ENCODE measurements at places on chromosomes 3 and 15.

DNA sequence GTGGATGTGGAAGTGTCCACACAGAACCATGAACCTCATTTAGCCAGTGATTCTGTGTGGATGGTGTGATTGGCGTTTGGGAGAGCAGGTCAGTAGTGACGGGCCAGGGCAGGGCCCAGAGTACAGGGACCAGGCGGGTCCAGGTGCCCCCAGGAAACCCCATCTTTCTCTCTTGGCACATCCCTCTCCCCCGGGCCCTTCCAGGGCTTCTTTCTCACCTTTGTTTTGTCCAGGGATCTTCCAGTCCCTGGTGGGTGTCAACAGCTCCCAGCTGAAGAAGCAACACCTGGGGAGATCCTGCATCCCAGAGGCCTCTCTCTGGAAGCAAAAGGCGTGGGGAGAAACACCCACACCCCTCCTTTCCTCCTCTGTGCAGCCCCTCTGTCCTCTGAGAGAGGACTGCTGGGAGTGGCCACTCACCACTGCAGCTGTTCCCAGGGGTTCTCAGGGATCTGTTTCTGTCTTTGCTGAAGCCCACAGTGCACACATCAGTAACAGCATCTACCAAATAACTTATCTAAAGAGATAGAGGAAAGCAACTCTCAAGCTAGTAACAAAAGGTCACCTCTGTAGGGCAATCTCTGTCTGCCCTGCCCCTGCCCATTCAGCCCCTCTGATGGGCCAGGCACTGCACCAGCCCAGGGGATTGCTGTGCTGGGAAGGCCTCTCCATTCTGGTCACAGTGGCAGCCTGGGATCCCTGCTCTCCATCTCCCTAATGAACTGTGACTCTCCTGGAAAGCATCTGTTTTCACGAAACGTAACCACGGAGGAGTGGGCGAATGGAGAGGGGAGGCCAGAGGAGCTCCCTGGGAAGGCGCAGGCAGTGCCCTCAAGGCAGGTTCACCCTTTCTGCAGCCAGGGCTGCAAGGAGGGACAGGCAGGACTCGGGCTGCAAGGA, 98.3 kb upstream of the ALDH1A3 start:
- peak; percentile 2 for DNase-seq

DNA sequence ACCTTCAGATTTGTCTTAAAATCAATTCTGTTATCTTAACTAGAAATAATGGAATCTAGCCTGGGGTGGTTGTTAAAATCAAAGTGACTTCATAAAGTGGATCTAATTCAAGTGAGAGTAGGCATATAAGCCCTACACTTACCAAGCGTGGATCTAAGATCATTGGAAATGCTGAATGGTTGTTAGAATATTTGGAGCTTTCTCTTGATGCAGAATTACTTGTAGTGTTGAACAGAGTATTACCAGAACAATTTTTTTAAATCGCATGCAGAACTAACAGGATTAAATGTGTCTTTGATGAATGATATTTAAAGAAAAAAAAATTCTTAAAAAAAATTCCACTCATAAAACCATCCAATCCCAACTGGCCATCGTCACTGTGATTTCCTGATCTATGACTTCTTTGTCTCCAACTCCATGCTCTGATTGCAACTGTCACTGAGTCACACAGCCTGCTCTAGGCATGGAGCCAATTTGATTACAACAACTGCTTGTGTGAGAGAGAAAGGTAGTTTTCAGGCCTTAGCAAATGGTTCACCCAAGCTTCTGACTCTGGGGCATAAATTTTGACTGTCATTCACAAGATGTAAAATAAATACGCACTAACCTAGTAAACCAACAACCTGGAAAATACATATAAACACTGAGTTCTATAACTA, 25.9 kb upstream of the SPRED1 start:
- no peak for DNase-seq

- no peak for DNase-seq
Measured at GRCh38 chr15:75030424-75030823, 7.0 kb downstream of the PPCDC start.

DNA sequence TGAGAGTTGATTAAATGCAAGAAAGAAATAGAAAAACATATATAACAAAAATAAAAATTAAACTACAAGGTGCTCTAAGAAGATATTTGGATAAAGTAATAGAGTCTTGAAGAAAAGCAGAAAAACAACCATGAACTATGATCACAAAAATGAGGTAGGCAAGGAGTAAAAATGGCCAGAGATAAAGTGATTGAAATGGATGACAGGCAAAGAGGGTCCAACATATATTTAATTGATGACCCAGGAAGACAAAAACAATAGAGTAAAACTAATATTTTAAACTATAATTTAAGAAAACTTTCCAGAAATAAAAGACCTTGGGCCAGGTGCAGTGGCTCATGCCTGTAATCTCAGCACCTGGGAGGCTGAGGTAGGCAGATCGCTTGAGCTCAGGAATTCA, 22.1 kb upstream of the WDR49 start:
- no peak for DNase-seq

GRCh38 chr15:86917361-86917671, 837.6 kb downstream of the AGBL1 start:
- DNase-seq = no peak

DNA sequence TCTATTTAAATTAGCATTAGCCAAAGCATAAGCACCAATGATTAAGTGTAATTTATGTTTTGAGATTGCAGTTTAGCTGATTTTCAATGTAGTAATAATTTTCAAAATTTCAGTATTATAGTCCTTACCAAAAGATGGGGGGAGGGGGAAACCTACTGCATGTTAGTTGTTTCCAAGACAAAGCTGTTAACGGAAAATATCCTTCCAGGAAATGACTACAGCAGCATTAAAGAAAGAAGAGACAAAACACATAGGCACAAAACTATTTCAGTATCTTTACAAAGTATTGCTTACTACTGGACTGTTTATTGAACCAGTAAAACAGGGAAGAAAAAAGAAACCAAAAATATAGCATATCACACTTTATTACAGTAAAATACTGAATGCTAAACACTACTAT, 10.5 kb downstream of the BNIP2 start:
- DNase-seq = no peak

- no peak for DNase-seq
Measured at GRCh38 chr3:180633722-180634121, 31.8 kb downstream of the TTC14 start.

- DNase-seq = no peak
Measured at GRCh38 chr3:171258316-171258715, 201.9 kb downstream of the TNIK start.

- DNase-seq = no peak
Measured at GRCh38 chr3:62585861-62586260, 212.5 kb upstream of the FEZF2 start.

DNA sequence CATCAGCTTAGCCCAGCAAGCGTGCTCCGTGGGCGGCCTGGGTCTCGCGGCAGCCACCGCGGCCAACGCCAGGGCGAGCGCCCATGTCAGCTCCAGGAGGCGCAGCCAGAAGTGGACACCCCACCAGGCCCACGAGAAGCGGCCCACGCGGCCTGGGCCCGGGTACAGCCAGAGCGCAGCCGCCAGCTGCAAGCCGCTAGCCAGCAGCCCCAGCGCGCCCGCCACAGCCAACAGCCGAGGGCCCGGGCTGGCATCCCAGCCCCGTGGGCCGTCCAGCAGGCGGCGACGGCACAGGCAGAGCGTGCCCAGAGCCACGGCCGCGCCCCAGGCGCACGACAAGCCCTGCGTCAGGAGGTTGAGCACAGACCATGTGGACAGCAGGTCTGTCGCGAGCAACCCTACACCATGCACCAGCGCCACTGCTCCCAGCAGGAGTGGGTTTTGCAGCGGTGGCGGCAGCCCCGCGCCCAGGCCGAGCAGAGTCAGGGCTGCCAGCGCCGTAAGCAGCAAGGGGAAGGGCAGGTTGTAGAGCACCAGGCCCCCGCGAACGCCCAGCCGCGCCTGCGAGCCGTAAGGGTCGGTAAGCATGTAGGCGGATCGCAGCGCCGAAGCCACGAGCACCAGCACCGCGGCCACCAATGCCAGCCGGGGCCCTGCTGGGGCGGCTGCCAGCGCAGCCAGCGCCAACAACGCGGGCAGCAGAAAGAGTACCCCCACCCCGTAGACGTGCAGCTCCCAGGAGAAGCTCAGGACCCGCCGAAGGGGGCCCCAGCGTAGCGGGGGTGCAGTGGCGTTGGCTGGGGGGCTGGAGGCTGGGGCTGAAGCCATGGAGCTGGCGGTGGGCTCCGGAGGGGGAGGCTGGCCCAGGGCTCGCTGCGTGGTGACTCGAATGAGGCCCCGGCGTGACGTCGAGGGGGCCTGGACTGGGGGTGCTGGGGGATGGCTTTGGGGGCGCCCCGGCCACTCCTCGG, 4.9 kb downstream of the PRRT3 start:
- no peak for DNase-seq

DNA sequence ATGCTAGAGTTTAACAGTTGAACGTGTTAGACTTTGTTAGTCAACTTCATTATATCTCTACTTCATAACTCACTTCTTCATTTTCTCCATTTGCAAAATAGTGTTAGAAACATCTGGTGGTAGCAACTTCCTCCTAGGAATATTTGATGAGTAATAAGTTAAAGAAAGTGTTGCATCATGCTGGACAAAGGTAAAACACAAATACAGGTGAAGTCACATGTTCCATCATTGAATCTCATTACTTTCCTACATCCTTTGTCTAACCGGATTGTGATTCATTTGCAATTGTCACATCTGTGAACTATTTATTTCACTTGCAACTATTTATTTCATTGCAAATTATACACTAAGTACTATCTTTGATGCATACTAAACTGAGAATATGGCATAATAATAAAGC, 186.5 kb downstream of the TUSC7 start:
- no peak for DNase-seq

DNA sequence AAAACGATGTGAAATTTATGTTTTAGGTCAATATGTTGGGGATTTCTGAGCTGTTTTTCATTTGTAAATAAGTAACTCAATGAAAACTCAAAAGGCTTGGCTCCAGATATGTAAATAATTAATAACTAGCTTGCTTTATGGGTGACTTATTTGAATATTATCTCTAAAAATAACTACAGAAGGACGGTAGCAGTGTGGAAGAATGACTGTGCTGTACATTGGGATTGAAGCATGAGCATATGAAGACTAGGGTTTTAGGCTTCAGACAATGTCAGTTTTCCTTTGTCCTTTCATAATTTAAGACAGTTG, 343.9 kb downstream of the GRM7 start:
- DNase-seq = no peak

DNA sequence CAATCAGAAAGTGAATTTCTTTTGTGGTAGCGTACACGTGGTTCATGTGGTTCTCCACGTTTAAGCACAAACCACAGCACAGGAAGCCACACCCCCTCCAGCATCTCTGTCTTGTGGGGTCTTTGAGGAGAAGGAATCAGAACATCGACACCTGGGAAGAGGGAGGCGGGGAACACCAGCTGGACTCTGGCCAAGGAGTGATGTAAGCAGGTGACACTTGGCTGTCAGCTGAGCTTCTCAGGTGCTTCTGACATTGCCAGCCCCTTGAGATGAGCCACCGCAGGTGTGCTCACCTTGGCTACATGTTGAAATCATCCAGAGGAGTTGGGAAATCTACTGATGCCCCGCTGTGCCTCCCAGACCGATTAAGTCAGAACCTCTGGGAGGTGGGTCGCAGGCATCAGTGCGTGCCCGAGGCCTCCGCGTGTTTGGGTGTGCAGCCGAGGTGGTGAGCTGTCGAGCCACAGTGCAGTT, 85.0 kb downstream of the FAM81A start:
- peak; percentile 18 for DNase-seq

GRCh38 chr15:48978638-48979037, 14.9 kb upstream of the SHC4 start:
- no peak for DNase-seq

- DNase-seq = no peak
Measured at GRCh38 chr3:114527036-114527644, 233.3 kb downstream of the TIGIT start.

DNA sequence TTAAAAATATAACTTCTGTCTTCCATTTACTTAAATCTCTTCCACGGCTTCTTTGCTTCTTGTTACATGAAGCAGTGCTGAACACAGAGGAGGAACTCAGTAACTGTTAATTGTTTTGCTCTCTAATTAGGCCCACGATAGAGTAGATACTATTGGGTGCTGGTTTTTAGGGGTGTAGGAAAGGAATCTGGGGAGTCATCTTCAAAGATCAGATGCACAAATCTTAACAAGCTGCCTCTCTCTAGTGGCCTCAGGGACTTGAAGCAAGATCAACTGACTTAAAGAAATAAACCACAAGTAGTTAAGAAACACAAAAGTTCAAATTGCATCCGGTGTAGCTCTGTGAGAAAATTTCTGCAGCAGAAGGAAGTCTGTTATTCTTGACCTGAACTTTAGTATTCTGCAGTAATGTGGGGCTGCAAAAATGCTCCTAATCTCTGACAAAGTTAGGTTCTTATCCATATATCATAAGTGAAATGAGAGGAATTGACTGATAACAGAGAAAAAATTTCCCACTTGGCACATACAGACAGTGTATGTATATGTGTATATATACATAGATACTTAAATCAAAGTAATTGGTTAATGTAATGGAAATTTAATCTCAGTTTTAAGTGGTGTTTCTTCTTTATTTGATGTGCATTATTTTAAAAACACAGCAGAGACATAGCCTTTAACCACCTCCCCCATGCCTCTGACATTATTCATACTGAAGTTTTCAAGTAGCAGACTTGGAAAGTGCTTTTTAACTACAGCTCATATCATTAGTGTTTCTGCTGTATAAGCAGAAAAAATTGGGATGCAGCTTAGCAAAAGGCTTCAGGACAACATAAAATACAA, 51.8 kb downstream of the CHST2 start:
- no peak for DNase-seq

GRCh38 chr3:157523814-157524213, 20.6 kb upstream of the VEPH1 start:
- DNase-seq = no peak

- DNase-seq = no peak
Measured at GRCh38 chr3:43758592-43759225, 68.0 kb downstream of the ABHD5 start.

- DNase-seq = no peak
Measured at GRCh38 chr3:127426444-127427153, 138.8 kb upstream of the PRR20G start.

GRCh38 chr15:88498996-88499395, 31.5 kb downstream of the MRPS11 start:
- DNase-seq = no peak

DNA sequence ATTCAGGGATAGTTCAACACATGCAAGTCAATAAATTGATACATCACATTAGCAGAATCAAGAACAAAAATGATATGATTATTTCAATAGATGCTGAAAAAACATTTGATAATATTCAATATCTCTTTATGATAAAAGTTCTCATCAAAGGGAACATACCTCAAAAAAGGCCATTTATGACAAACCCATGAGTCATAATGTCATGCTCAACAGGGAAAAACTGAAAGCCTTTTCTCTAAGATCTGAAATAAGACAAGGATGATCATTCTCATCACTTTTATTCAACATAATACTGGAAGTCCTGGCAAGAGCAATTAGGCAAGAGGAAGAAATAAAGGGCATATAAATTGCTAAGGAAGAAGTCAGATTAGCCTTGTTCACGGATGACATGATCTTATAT, 54.1 kb upstream of the TMEM158 start:
- DNase-seq = no peak

- peak; percentile 32 for DNase-seq
Measured at GRCh38 chr3:49785565-49786356, 581 bp downstream of the IP6K1 start.

GRCh38 chr3:151101270-151101969, 16.0 kb downstream of the MED12L start:
- no peak for DNase-seq

Measured in central memory CD8-positive, alpha-beta T cell (primary cell).